A549 (cell line): ENCODE measurements at places on chromosomes 7 and 10. TPM values are rescaled to one million over a fixed set of nuclear protein-coding genes. Genes with fewer than 3 reads are reported as not detected.
A peak's percentile ranks its signal among the peaks of the same experiment; 100 is the strongest.

- peak; percentile 31 for DNase-seq
These were observed 57.8 kb upstream of the RAB18 start for GRCh38 chr10:27446091-27446918.

- peak; percentile 15 for DNase-seq
These were observed 178.7 kb upstream of the PRSS58 start for GRCh38 chr7:142436601-142437000.

GRCh38 chr10:78518224-78518623, 484.6 kb downstream of the RPS24 start:
- DNase-seq: no peak

Gene SLC16A9
- 0.04 to 0.05 TPM (median 0.04 TPM) in 3 replicates for polyA plus RNA-seq

Gene COG5
- polyA plus RNA-seq: 22.5 to 27.2 TPM (median 23.6 TPM) in 3 replicates

Gene RASSF4
- polyA plus RNA-seq: 1.3 to 2.3 TPM (median 1.9 TPM) in 3 replicates
